ENCODE measurements at places on chromosomes 5 and 9.

DNA sequence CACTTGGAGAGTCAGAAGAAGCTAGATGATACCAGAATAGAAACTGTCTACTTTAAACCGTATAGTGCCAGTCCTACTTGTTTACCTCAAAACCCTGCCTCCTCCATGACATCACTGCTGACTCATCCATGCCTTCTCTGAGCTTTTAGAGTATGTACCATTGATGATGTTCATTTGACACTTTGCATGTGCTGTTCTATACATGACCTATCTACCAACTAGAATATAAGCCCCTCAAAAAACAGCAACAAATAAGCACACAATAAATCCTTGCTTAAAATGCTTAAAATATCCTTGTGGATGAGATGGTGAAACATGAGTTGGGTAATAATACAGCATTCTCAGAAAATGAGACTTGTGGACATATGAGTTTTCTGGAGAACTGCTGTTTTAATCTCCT is 2.6 kb downstream of the CTNNAL1 start:
- no peak for DNase-seq

DNA sequence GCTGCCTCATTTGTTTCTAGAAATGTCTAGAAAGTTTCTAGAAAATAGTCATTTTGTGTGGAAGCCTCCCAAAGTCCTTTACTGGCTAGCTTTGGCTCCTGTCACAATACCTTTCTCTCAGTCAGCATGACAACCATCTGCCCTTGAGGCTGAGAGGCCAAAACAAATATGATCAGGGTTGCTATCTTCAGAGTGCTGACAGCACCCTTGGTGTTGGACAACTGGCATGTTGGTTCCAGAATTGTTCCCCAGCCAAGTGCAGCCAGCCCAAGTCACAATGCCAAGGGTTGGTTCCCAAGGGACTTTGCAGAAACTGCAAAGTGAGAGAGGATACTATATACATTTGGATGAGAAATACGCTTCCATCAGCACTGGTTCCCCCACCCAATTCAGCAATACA is 140.9 kb upstream of the GAS1 start:
- DNase-seq, result no peak

GRCh38 chr5:107290780-107291398 is 379.8 kb downstream of the EFNA5 start:
- no peak for DNase-seq

- DNase-seq, result no peak
Measured at GRCh38 chr5:76303921-76304320, 99.2 kb upstream of the IQGAP2 start.

DNA sequence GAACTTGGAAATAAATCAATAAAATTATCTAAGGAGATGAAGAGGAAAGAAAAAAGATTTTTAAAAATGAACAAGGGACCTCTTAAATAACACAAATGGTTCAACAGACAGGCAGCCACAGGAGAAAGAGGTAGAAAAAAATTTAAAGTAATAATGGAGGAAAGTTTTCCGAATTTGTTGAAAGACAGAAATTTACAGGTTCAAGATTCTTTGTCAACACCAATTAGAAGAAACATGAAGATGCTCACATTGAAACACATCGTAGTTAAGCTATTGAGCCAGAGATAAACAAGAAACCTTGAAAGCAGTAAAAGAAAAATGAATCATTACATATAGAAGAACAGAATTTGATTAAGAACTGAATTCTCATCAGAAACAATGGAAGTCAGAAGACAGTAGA is 68.7 kb upstream of the OSMR start:
- DNase-seq, result no peak

- no peak for DNase-seq
Measured at GRCh38 chr9:114248299-114248707, 74.6 kb upstream of the ORM1 start.
